MV-4-11 (cell line): ENCODE measurements at places on chromosomes 1 and 21.

DNA sequence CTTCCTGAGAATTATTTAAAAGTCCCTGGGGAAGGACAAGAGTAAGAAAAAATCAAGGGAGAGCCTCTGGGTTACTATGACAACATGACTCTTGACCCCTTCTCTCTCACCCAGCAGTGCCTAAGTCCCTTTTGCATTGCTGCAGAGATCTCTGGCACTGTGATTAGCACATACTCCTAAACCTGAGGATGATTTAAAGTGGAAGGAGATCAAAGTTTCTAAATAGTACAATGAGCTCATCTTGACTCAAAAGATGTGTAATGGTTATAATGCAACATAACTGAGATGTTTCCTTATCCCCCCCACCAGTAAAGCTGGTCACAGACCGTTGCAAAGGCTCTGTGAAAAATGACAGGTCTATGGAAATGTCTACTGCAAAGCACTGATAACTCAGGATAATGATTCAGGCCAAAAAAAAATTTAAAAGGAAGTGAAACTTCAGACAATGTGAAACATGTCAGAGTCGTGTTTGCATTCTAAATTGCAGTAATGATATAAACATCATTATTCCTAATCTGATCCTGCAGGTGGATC lies 519.2 kb downstream of the KIF26B start:
- DNase-seq = peak; percentile 90

- DNase-seq = no peak
These were observed 53.3 kb downstream of the ARHGEF11 start for GRCh38 chr1:156992215-156992614.

DNA sequence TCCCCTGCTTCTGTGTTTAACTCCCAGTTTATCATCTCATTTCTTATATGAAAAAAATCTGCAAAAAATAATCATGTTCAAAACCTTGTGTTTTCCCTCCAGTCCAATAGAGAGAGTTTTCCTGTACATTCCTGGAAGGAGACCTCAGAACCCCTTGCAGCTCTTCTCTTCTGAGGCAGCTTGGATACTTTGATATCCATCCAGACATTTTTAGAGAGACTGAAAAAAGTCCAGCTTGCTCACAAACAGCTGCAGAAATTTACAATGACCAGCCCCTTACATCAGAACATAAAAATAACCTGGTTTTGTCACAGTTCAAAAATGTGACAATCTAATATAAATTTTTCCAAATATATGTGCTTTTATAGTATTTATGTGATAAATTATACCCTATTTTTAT lies 73.3 kb upstream of the C1orf115 start:
- DNase-seq = no peak

GRCh38 chr1:17919525-17920439 lies 164.6 kb downstream of the ACTL8 start:
- peak; percentile 13 for DNase-seq

- DNase-seq = no peak
These were observed 133.3 kb downstream of the IGSF21 start for GRCh38 chr1:18240906-18241305.

GRCh38 chr1:201272799-201273198 lies 10.5 kb upstream of the PKP1 start:
- no peak for DNase-seq

DNA sequence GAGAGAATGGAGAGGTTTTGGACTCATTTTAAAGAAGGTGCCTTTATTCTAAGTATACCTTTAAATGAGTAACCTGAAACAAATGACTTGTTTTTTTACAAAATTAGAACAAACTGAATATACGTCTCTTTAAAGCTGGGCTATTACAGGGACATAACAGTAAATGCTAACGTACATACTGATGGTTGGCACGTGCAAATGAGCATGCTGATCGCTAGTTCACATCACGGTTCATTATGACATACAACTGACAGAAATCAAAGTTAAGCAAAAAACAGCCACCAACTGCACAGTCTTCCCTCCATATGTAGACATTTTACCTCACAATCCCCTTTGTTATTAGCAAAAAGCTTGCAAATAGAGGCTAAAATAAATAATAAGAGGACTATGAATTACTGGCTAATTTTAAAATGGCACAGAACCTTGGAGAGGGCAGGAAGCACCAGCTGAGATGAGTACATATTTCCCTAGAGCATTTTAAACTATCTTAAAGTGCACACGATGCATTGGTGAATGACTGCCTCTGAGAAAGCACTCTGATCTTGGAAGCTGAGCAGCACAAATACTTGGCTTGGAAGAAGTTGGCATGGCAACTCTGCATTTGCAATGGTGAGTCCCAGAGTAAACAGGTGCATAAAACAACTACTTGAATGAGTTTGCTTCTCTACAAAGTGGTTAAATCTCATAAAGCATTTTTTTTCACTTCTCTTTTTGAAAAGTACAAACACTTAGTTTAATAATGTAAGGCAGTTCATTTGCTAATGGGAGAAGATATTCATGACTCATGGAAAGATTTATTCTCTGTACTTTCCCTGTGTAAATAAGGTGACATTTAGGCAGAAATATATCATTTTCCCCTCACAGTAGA lies 204.7 kb downstream of the LHX8 start:
- no peak for DNase-seq

DNA sequence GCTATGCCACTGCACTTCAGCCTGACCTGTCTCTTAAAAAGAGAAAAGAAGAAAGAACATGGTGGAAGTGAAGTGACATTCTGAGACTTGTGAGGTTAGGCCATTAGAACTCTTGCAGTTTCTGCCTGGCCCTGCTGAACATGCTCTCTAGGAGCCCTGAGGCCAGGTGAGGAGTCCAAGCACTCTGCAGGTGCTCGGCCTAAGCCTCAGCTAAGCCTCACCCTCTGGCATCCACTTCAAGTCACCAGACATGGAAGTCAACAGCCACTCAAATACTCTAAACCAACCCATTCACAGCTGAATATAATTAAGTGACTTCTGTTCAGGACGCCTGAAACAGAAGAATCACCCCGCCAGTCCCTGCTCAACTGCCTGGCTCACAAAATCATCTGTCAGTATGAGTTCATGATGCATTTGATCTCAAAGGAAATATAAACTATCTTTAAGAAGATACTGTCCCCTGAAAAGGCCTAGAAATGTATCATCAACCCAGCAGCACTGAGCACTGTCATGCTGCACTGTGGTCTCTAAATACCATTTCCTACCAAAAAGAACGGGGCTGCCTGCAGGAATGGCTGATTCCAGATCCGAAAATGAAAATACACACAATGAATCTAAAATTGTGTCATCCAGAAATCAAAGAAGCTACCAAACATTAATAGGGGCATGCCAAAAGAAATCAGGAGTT lies 118.8 kb downstream of the PSMG1 start:
- no peak for DNase-seq

DNA sequence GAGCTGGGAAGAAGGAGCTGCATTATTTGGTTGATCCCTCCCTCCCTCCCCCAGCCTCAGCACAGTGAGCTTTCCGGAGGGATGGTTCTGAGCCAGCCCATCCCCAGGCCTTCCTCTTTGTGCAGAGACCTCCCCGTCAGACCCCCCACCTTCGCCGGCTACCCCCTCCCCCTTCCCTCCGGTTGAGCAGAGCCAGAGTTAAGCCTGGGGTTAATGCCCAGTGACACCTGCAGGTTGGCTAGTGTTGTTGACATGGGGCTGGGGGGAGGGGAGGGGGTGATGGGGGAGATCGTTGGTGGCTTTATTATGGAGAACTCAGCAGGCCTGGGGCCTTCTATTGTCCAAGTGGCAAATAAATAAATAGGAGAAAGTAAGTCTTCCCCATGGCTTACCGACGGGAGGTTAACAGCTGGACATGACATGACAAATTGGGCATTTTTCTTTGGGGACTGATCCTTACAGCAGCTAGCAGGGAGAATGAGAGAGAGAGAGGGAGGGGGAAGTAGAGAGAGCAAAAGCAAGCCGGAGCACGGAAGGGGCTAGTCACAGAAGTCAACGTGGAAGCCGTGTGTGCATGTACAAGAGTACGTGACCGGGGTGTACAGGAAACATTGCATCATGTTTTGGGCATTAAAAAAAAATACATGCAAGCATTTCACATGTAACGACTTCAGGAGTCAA lies 131.1 kb downstream of the TMEM53 start:
- DNase-seq = peak; percentile 47

- peak; percentile 52 for DNase-seq
These were observed 1.0 kb upstream of the PGLYRP4 start for GRCh38 chr1:153349363-153350320.

DNA sequence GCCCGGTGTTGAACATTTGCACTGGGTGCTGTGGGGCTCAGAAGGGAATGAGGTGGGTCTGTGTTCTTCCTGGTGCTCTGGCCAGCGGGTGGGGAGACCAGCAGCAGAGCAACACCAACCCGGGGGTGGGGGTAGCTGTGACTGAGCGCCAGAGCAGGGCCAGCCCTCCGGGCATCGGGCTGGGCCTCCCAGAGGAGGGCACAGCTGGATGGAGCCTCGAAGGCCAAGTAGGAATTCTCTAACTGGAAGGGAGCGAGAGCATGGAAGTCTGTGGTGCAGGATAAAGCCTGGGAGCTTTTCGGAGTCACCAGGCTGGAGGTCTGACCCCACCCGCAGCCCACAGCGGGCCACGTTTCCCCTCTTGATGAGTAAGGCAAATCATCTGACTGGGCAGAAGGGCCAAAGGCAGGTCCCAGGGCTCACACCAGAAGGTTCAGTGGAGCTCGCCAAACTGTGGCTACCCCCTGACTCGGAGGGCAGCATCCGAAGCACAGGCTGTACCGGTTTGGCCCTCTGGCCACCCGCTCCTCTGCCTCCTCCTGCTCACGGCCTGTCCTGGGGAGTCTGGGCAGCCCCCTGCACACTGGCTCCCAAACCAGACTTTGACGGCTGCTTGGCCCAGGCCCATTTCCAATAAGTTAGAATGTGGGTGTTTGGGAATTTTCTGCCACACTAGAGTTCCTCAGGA lies 18.8 kb downstream of the SLC1A7 start:
- DNase-seq = no peak

GRCh38 chr1:31989964-31990363 lies 23.7 kb upstream of the KHDRBS1 start:
- no peak for DNase-seq

DNA sequence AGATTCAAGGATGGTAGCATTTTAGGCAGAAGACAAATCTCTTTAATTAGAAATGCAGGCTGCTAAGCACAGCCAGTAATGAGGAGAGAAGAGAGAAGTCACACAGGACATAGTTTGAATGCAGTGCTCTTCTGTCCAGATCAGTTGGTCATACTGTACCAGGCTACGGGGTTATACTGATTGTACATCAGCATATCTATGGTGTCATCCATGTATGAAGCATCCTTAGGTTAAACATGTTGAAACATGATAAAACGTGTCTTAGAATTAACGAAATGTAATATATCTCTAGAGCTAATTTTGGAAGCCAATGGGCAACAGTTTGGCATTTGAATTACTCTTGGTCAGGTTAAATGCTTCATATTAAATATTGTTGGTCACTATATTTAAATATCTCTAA lies 199.1 kb downstream of the RYR2 start:
- no peak for DNase-seq

GRCh38 chr1:94672001-94672400 lies 130.4 kb upstream of the F3 start:
- no peak for DNase-seq

GRCh38 chr1:16356867-16357266 lies 4.6 kb upstream of the FBXO42 start:
- no peak for DNase-seq

DNA sequence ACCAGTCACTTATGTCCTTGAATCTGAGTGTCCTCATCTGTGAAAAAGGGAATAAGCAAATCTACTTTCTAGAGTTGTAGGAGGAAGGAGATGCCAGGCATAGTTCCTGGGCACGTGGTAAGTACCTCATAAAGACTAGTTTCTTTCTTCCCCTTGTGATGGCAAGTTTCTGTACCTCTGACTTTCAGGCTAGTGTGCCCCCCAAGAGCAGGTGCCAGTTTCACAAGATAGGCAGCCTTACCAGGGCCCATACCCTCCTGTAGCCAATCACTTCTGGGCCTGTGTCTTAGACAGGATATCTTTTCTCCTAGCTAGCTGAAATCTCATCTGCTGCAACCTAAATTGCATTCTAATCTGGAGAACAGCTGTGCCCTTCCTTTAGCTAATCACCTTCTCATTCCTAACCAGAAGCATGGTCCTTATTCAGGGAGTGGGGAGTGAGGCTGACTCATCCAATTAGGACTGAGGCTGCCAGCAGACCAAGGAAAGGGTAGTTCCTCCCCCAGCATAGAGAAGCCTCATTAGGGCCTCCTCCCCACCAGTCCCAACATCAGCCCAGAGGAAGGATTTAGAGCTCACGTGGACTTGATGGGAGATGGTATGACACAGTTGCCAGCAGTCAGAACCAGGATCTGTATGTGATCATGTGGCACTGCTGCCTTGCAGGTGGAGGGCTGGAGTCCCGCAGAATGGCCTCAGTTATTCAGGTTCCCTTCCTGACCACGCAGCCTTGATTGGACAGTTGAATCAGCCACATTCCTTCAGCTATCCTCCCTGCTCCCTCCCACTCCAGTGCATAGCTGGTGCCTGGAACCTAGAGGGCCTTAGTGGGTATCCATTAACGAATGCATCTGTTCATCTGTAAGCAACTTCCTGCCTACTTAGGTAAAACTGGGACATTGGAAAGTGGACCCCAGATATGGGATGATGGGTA lies 7.9 kb downstream of the KLHDC8A start:
- no peak for DNase-seq

DNA sequence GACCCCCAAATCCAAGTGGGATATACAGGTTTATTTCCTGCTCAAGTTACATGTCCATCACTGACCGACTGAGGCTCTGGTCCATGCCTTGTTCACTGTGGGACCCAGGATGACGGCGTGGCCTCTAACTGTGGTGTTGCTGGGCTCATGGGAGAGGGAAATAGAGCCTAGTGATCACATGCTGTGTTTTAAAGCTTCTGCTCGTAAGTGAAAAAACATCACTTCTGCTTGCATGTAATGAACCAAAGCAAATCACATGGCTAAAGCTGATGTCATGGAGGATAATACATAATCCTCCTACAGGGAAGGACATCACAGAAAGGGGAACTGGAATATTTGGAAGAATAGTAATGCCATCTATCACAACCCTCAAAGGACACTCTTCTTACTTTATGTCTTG lies 107.6 kb downstream of the FASLG start:
- DNase-seq = peak; percentile 93

DNA sequence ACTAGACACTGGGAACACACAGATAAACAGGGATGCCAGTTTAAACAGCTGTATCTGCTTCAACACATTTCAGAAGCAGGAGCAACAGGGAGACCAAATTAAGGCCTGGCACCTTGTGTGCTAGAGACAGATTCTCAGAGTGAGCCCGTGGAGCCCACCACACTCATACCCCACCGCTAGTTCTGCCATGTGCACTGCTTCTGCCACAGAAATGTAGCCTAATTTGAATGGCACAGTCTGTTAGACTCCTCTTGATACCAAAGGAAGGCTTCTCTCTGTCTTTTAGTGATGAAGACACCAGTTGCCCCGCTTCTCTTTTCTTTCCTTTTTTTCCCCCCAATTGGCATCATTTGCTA lies 29.3 kb upstream of the ACP6 start:
- DNase-seq = no peak

DNA sequence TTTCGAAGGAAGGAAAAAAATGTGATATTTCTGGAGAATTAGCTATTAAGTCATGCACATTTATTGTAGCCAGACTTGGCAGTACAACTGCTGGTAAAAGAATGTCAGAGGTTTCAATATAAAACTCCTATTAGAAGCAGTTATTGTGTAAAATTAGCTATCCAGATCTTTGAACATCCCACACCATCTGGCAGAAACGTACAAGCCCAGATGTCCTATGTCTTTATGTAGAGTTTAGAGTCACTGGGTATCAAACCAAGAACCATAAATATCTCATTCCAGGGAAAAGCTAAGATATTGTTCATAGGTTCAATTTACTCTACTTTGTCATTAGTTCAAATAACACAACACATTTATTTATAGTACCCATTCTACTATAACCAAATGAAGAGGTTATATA lies 31.4 kb downstream of the OLFM3 start:
- DNase-seq = no peak
